GM23338 (cell line): ENCODE measurements at places on chromosomes 5 and 9. TPM values are rescaled to one million over a fixed set of nuclear protein-coding genes. Genes with fewer than 3 reads are reported as not detected.

DNA sequence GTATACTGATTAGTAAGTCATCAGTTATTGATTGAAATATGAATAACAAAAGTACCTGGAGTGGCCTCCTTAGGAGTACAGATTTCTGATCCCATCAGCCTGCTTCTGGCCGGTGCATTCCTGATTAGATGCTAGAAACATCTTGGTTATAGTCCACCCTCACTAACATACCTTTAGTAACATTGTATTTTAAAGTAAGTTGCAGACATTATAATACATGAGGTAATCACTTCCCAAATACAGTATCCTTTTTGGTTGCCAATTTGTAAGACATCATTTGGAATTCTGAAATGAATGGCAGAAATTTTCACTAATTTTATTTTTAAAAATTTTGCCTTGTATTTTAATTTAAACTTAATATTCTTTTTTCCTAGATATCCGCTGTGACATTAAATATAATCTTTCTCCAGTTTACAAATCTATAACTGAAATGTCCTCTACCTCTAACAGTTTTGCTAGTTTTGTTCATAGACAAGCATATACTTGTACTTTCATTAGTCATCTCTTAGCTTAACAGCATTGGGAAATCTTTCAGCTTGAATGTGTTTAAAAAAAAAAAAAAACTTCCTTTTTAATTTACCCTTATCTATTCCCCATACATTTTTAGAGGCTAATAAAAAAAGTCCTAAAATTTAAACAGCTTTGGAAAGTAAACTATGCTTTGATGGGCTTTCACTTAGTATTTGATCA, 178.9 kb downstream of the XRCC4 start:
- DNase-seq: no peak

GARNL3 gene
- 12.6 and 21.9 TPM in 2 replicates for total RNA-seq

DNA sequence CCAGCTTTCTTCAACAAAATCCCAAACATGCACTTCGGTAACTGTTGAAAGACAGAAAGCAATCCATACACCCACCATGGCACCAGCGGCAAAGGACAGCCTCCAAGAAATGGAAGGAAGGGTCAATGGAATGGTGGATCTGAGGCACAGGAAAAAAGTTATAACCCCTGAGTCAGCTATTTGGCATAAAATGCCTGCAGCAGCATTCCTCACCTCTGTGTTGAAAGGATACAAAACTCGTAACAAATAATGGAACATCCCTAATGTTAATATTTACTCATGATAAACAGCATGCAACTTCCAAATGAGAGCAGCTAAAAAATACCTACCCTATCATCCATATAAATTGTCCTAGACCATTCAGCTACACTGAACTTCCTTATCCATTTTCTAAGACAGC, 9.4 kb downstream of the FBXW11 start:
- no peak for DNase-seq

DNA sequence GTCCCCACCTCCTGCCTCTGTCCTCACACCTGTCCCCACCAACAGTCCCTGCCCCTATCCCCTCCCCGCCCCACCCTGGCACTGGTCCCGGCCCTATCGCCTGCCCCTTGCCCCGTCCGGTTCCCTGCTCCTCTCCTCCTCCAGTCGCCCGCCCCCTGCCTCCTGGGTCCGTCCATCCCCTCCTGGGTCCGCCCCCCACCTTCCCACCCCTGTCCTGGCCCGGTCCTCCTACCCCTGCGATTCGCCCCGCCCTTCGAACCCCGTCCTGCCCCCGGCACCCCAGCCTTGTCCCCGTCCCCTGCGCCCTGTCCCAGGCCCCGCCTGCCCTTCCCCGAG, 372 bp downstream of the EDF1 start:
- DNase-seq: peak; percentile 39

ZNF367 gene
- total RNA-seq: 11.5 and 12.3 TPM in 2 replicates

DNA sequence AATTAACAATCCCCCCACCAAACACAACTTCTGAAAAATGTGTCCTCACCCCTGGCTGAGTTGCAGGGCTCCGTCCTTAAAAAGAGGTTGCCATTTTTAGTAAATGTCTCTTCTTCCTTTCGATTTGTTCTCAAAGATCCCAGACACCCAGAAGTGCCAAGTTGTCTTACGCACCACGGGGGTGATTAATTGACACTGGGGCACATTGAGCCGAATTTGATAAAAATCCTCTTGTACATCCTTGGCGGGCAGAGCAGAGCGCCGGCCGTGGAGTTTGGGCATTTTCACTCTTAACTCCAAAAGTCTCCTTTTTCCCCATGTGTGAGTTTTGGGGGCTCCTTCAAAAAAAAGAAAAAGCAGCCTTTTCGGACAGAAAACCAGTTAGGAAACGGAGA, 4.5 kb downstream of the LMX1B start:
- DNase-seq: no peak

PCDHGA5 gene
- total RNA-seq: 2.9 and 3.1 TPM in 2 replicates

GRCh38 chr5:87327998-87328397, 60.3 kb downstream of the RASA1 start:
- no peak for DNase-seq

- no peak for DNase-seq
Observed at GRCh38 chr5:138850865-138851435, 24.2 kb downstream of the LRRTM2 start.

- DNase-seq: peak; percentile 39
Observed at GRCh38 chr9:129070696-129071525, 10.0 kb upstream of the DOLPP1 start.

- no peak for DNase-seq
Observed at GRCh38 chr5:111887706-111888105, 130.7 kb upstream of the NREP start.

RASA1 gene
- total RNA-seq: 32.3 and 35.0 TPM in 2 replicates

DNA sequence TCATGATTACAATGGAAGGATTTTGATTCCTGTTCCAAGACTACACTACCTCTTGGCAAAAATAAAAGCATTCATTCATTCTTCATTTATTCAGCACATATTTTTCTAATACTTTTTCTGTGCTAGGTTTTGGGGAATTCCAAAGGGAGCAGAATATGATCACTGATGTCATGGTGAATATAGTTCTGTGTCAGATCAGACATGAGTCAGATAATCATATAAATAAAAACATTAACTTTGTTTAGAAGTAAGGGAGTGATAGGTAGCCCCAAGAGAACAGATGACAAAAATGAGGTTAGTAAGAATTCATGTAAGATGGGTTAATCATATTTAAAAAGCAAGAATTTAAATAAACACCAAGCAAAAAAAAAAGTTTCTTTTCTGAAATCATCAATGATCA, 94.1 kb upstream of the RANBP6 start:
- DNase-seq: no peak

GRCh38 chr5:171816666-171817065, 31.0 kb downstream of the SMIM23 start:
- DNase-seq: no peak

FLT4 gene
- total RNA-seq: 13.8 and 17.3 TPM in 2 replicates
